Temporal lobe (tissue), 4 donors: ENCODE measurements at places on chromosomes 5 and 9. TPM values are rescaled to one million over a fixed set of nuclear protein-coding genes. Genes with fewer than 3 reads are reported as not detected.

Gene CCIN
- under 0.01 TPM for total RNA-seq

Gene MYOT
- total RNA-seq = not detected

Gene SOHLH1
- total RNA-seq = not detected

Gene ZDHHC21
- total RNA-seq = 36.4 TPM
